ENCODE measurements at places on chromosomes 3 and 15.

GRCh38 chr15:39624806-39625205 is 43.9 kb downstream of the THBS1 start:
- peak; percentile 21 for DNase-seq

DNA sequence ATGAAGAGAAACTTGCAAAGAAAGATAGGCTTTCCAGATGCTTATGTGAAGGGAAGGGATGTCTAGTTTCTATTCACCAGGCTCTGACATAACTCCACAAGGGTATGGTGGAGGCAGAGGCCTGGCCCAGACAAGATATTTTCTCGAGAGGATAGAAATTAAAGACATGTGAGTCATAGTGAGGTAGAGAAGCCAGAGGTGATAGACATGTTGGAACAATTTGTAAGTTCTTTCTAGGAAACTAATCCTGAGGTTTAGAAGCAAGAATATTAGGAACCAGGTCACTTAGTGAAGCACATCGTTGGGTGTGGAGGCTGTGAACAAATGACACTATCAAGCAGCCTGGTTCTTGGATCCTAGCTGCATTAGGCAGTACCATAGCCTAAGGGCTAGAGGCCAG is 176.9 kb downstream of the BBX start:
- DNase-seq, result no peak

GRCh38 chr3:188673646-188674186 is 498.1 kb upstream of the TPRG1 start:
- no peak for DNase-seq

DNA sequence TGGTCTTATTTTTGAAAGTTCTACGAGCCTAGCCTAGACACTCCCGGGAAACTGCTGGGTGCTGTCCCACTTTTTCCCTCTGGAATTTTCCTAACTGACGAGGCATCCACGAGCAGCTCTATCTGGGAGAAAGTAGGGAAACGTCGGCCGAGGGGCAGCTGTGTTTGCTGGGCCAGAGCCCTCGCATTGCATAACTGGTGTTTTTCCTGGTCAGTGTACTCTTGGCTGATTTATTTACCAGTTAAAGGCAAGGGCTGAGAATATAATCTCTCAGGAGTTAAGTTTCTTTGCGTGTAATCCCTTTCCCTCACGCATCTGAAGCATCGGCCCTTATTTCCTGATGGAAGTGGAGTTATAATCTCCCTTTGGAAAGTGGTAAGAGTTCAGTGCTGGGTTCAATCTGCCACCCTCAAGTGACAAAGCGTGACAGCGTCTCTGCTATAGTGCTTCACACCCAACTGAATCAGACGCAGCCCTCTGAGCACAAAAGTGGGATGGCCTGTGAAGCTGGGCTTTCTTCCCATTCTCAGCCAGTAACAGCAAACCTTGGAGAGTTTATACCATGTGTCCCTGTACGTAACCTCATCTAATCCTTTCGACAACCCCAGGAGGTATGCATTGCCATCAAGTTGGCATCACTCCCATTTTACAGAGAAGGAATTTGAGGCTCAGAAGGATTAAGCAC is 311.5 kb downstream of the RORA start:
- DNase-seq, result no peak

DNA sequence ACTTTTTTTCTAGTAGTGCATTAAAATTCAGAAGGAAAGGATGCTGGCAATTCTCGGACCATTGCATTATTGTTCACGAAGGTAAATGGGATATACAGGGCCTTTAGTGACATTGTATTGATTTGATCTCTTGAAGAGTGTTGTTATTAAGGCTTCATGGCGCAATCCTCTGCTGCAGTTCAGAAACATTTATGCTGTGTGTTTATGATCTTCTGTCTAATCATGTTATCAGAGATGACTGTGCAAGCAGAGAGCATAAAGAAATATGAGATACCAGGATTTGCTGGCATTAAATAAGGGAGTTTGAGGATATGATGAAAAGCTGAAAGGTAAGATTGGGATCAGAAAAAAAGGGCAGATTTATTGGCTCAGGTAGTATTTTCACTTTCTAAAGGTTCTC is 180.6 kb downstream of the EPHA6 start:
- no peak for DNase-seq
